Retinal pigment epithelial cell (primary cell): ENCODE measurements at places on chromosomes 2 and 18.

- DNase-seq = no peak
These were observed 145.5 kb downstream of the CALCRL start for GRCh38 chr2:187302586-187302985.

DNA sequence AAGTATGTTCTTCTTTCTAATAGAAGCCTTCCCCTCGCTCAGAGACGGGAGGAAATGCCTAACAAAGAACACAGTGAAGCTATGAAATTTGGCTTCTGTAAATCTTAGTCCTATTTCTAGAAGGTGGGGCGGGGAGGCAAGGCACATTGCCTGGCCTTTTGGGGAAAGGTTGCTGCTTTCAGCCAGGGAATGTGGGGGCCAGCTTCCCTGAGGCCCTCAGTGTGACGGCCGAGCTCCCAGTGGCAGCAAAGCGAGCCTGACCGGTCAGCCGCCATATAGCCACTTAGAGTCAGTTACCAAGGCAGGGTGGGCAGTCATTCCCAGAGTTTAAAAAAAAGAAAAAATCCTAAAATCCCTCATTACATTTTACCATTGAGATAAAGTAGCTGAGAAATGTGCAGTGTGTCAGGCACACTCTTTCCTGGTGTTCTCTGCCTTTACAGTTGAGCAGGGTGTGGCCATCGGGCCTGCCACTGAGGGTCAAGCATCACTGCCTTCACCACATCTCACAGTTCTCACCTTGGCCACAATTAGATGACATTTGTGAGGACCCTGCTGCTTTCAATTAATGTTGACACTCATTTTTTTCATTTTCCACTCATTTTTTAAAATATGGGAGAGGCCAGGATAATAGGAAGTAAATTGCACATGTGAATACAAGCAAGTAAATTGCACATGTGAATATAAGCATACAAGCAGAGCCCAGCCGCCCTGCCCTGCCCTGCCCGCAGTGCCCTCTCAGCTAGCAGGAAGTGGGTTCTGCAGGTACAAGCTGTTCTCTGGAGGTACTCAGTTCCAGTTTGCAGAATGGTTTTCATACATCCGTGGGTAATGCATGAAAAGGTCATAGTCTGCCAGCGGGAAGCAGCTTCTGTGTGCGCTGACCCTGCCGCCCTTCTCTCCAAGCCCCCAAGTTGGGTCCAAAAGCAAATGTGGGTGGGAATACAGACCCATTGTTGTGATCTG, 76.9 kb downstream of the WDSUB1 start:
- no peak for DNase-seq

DNA sequence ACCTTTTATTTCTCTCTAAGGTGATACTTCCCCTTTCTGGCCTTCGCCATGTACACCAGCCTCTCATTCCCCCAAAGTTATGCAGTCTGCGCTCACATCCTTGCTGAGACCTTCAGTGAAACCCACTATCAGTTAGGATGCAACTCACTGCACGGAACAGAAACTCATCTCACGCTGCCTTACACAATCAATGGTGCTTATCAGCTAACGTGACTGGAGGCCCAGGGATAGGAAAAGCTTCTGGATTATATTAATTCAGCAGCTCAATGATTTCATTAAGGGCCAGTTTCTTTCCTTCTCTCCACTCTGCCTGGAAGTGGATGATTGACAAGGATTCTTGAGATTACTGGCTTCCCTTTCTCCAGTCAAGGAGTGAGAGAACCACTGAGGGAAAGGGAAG, 44.8 kb downstream of the CDH2 start:
- no peak for DNase-seq

DNA sequence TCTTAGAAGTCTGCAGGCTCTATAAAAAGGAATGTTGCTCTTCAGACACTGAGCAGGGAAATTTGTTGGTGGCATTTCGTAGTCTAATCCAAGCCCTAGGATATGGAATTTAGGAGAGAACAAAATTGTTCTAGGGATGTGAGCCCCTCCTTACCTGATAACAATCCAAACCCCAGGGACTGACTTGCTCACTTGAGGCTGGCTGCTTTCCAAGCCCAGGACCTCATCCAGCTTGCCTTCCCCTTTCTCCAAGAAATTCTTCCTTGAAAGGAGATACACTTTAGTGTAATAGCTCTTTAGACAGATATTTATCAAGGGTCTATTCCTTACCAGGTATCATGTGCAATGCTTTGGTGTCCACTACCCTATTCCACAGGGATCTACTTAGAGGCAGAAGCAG, 279.8 kb downstream of the C1D start:
- DNase-seq = no peak

DNA sequence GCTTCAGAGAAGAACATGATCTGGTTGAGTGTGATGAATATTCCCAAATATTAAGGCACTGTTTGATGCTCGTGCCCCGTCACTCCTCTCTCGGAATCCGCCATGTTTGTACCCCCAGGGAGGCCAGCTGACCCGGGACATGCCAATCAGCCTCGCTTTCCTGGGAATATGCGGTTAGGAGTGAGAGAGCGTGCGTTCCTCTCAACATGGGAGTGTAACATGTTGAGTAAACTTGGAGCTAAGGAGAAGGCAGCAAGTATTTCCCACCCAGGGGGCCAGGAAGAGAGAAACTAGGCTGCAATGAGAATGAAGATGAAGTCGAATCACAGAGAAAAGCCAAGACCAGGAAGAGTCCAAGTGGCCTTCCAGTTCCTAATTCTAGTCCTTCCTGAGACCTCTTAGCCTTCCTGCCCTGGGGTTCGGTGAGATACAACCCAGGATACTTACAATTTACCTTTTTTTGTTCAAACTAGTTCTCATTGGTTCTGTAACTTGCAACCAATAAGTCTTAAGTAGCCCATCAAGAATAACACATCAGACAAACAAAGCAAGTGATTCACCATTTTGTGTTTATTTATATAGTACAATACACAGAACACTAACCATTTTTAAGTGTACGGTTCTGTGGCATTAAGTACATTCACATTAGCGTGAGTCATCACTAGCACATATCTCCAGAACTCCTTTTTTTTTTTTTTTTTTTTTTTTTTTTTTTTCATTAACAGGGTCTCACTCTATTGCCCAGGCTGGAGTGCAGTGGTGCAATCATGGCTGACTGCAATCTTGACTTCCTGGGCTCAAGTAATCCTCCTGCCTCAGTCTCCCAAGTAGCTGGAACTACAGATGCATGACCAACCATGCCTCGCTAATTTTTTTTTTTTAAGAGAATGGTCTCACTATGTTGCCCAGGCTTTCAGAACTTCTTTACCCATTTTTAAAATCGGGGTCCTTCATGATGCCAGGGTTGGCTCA, 36.4 kb upstream of the SLC1A4 start:
- peak; percentile 56 for DNase-seq

GRCh38 chr2:16196687-16197503, 256.5 kb downstream of the MYCN start:
- DNase-seq = no peak

GRCh38 chr18:79784071-79784913, 13.4 kb upstream of the KCNG2 start:
- DNase-seq = no peak

DNA sequence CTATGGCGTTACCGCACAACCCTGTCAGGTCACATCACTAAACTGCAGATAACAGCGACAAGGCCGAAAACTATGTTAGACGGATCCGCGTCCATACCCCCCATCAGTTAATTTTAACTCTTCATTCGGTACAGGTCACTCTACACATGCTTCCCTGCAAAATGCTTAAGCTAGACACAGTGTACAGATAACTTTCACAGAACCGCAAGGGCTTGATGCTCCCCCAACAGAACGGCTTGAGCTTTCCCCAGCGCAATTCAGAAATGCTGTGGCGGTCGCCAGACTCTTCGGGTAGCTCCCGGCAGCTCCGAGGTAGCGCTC, 283 bp upstream of the RBBP8 start:
- DNase-seq = no peak

DNA sequence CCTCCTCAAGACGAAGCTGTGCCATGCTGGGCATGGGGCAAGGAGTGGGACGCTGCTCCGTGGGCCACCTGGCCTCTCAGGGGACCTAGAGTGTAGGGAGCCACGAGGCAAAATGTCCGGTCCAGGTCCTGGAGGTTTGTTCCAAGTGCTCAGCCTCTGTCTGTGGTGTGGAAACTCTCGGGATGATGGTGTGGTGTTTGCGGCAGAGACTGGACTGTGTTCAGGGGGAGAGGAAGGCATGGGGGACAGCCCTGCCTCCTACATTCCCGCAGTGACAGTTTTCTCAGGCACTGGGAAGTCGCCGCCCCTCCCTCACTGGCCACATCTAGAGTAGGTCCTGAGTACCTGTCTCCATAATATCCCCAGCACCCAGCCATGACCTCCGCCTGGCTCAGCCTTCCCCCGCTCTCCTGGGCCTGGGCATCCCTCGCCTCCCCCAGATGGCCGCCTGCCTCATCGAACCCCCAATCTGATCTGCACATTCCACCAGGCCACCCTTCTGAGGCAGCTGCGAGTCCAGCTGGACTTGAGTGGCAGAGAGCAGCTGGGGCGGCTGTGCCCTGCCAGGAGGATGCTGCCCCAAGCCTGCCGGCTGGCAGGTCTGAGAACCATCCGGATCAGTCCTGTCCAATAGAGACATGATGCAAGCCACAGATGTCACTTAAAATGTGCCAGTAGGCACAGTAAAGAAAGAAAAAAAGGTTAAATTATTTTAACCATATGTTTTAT, 6.2 kb downstream of the KCNIP3 start:
- no peak for DNase-seq

- no peak for DNase-seq
These were observed 24.3 kb downstream of the MGAT4A start for GRCh38 chr2:98706591-98706990.

GRCh38 chr18:26545335-26546123, 2.8 kb downstream of the KCTD1 start:
- no peak for DNase-seq

- DNase-seq = no peak
These were observed 446.2 kb upstream of the FSHR start for GRCh38 chr2:49600524-49600923.

GRCh38 chr2:101435001-101435862, 39.7 kb downstream of the RFX8 start:
- DNase-seq = no peak

- no peak for DNase-seq
These were observed 74.8 kb downstream of the DYSF start for GRCh38 chr2:71528131-71528591.

- no peak for DNase-seq
These were observed 70.2 kb upstream of the ITM2C start for GRCh38 chr2:230794497-230794896.

DNA sequence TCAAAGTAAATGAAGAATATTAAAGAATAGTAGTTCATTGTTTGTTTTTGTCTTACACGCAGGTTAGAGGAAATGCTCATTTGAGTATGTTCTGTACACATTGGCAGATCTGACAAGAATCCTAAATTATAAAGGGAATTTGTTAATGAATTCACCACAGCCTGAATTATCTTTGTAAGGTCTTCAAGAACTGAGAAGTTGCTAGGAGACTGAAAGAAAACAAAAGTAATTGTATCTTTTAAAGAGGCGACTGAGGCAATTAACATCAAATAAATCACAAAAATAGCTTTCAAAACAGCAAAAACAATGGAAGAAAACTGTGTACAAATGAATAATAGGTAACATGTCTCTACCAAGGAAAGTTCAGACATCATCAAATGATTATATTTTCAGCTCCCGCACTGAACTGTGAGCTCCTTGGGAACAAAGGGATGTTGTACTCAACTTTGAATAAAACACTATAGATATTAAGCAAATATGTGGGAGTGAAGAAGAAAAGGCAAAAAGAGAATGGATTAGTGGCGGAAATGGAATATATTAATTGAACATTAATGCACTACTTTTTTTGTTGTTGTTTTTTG, 51.7 kb upstream of the ATIC start:
- no peak for DNase-seq

DNA sequence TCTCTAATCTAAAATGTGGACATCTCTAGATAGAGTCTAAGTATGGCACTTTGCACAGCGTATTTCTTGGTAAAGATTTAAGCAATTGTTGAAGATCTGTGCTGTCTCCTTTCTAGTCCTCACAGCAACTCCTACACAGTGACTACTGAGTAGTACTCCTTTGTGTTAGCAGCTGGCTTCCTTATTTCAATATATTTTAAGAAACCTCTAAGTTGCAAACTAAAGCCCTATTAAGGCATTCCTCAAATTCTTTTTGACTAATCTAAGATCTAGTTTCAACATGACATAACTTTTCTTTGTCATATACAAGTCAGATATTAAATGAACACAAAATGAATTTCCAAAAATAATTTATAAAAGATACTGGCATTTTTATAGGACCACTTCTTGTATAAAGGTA, 121.8 kb upstream of the DNAJC10 start:
- peak; percentile 48 for DNase-seq

DNA sequence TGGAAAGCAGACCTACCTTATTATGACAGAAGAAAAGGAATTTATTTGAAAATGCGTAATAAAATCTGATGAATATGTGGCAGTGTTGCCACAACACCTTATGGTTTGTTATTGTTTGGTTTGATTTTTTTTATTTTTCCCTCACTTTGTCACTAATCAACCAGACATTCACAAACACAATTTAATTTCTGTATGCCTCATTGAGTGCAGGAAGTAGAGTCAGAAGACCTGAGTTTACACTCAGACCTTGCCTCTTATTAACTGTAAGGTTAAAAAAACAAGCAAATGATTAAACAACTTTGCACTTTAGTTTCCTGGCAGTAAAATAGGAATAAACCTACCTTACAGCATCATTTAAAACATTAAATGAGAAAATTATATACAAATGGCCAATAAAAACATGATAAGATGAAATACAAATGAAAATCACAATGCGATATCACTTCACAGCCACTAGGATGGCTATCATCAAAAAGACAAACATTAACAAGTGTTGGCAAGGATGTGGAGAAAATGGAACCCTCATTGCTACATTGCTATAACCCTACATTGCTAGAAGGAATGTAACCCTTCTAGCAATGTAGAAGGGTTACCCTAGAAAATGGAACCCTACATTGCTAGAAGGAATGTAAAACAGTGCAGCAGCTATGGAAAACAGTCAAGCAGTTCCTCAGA, 3.3 kb downstream of the SESTD1 start:
- no peak for DNase-seq

- DNase-seq = no peak
These were observed 55.3 kb upstream of the ALPP start for GRCh38 chr2:232323328-232323650.

GRCh38 chr2:177324797-177325196, 60.3 kb upstream of the NFE2L2 start:
- DNase-seq = no peak

DNA sequence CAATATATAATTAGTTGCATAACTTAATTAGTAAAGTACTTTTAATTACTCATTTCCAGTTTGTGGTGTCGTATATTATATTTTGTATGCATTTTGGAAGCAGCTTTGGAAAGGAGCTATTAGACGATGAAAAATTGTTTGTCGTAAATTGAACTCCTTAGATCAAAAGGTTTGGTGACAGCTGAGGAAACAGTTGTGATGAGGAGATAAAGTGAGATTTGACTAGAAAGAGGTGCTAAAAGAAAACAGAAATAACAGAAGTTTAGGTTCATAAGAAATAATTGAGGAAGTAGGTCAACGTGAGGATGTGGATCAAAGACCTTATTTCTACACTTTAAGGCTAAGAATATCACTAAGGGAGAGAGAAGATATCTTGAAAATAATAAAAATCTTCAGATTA, 141.9 kb upstream of the NETO1 start:
- no peak for DNase-seq

- DNase-seq = no peak
These were observed 383.8 kb downstream of the NRXN1 start for GRCh38 chr2:50648041-50648700.
